ENCODE measurements at places on chromosomes 7 and 10.

GRCh38 chr7:135390829-135391228 lies 119.1 kb downstream of the CNOT4 start:
- DNase-seq: no peak

DNA sequence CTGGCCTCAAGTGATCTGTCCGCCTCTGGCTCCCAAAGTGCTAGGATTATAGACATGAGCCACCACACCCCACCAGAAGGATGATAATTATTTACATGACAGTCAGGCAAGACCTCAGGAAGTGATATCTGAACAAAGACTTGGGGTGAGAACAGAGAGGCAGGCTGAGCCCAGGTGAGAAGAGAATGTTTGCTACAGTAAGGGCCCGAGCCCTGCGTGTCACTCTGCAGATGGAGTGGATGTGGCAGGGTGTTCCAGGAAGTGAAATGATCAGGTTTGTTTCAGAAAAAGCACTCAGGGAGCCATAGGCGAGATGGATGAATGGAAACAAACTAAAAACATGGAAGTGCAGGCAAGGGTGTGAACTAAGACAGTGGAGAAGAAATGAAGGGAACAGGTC lies 22.2 kb downstream of the SFMBT2 start:
- no peak for DNase-seq

DNA sequence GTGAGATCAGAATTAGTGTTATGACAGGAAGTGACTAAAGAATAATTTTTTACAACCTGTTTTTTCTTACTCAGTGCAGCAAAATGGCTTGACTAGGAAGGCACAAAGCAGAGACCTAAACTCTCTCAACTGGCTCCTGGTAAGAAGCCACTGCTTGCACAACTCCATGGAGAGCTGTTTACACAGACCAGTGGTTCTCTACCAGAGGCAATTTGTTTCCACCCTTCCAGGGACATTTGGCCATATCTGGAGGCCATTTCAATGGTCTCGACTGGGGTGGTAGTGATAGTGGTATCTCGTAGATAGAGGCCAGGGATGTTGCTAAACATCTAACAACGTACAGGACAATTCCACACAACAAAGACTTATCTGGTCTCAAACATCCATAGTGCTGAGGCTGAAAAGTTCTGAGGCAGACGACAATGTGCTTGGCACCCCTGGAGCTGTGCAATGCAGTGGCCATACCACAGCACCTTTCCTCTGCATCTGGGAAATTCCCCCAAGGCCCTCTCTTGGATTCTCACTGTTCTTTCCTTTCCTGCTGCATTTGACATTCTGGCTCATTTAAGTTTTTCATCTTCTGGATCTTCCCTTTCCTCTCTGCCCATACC lies 105.4 kb upstream of the LAMB4 start:
- no peak for DNase-seq

GRCh38 chr10:60618861-60619260 lies 159.4 kb upstream of the CDK1 start:
- no peak for DNase-seq

DNA sequence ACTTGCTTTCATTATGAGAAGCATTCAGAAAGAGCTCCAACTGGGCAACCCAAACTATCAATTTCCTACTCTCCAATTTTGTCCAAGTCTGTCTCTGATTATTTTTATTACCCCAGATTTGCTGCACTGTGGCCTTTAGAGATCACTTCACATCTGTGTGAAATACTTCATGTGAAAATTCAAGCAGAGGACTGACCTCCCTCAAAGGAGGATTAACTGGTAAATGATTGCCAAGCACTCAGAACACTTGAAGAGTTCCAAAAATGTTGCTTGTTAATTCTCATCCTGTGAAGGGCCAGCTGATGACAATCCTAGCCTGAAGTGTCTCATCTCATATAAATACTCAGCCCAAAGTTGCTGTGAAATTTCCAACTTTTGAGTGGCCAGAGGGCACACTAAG lies 182.8 kb upstream of the DGKB start:
- DNase-seq: no peak

DNA sequence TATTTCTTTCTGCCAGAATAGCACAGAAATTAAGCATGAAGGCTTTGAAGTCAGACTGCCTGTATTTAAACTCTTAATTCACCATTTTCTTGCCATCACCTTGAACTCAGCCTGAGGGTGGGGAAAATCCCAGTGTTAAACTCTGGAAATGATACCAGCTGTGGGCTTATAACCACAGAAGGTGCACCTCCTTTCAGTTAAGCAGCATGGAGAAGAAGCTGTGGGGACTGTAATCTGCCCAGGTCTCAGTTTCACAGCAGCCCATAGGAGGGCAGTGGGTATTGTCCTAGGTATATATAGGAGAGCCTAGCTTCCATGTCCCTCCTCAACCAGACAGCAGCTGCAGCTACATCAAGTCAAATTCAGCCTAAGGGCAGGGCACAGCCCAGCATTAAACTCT lies 241.6 kb downstream of the HPSE2 start:
- DNase-seq: no peak

- no peak for DNase-seq
These were observed 72.8 kb downstream of the INSYN2A start for GRCh38 chr10:127123626-127124025.

GRCh38 chr7:92731335-92732063 lies 104.9 kb downstream of the CDK6 start:
- no peak for DNase-seq

DNA sequence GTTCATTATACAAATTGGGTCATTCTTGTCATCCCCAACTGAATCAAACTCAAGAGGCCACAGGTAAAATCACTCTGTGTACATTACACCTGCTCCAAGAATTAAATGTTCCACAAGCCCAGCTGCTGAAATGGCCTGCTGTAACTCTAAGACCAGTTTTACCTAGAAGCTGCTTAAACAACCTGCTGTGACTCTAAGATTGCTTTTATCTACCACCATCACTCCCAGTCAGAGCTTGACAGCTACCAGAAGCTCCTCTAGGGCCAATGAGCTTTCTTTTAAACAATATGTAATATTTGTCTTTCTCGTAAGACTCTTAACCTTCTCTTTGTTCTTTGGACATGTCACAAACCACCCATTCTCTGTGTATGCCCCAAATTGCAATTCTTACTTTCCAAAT lies 141.8 kb upstream of the LRGUK start:
- no peak for DNase-seq

DNA sequence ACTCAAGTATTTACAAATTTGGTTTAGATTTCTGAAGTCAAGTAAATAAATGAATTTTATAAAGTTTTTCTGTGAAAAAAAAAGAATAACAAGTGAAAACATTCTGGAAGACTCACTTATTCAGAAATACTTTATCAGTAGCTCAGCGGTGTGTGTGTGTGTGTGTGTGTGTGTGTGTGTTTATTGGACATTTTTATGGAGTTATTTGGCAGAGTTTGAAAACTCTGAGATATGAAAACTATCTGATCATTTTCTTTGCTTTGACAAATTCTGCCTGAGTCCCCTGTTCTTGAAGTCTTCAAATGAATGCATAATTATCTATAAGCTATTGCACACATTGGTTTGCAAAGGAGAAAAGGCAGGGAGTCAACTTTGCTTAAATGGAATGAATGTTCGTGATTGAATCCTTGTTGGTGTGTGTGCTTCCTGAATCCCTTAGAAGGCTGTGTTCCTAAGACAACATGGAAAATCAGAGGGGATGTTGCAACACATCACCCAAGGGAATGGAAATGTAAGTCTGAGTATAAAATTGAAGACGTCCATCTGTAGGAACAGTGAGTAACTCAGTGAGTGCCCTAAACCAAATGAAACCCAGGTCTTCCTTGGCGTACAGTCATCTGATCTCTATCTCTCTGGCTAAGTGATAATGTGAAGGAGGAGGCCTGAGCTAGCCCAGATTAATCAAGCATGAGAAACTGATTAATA lies 160.9 kb downstream of the REEP3 start:
- no peak for DNase-seq

DNA sequence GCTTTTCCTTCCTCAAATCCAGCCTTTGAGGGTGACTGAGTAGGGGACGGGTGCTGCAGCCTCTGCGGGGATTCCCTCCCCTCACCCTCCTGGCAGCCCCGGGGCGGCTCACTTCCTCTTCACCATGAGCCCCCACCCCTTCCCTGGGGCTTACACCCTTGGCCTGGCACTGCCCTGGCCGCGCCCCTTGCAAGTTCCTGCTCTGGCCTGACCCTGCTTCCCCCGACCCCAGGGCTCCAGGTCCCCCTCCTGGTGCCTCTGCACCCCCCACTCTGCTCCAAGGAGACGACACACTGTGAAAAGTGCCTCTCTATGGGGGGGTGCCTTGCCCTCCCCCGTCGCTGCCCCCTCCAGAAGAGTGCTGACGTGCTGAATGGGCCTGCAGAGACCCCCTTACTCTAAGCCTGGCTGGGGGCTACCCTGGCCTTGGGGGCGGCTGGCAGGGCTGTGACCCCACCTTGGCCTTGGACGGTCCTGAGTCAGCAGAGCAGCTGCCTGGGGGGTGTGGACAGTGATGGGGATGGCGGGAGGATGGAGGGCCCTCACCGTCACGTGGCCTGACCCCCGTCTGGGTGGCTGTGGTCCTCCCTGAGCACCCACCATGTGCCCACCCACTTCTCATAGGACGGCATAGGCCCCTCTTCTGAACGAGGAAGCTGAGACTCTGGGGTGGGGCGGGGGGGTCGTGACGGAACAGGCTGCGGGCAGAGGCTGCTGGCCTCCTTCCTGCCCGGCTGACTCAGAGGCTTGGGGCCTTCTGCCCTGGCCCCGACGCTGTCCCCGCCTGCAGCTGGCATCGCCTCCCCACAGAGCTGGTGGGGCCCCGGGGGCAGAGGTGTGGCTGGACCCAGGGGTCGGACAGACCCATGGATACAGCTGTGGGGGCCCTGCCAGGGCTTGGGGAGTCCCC lies 9.8 kb downstream of the LFNG start:
- peak; percentile 59 for DNase-seq

DNA sequence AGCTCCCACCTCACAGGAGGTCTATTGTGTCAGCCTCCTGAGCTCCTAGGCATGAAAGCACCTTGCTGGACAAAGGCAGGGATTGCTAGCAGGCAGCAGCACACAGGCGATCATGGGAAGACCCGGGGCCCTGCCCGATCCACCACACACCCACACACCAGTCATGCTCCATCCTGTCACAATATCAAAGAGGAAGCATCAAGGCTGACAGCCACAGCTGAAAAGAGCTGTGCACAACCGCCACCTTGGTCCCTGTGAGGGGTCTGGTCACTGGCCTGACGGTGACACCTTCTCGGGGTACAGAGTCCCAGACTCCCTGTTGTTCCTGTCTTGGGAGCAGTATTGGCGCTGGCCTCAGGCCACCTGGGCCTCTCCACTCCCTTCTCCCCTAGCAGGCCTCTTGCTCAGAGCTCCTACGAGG lies 89.7 kb upstream of the RET start:
- no peak for DNase-seq

GRCh38 chr10:96588060-96588554 lies 1.3 kb upstream of the TM9SF3 start:
- DNase-seq: no peak

GRCh38 chr7:99313204-99313573 lies 12.5 kb upstream of the ARPC1A start:
- DNase-seq: no peak

- no peak for DNase-seq
These were observed 39.9 kb downstream of the PWWP2B start for GRCh38 chr10:132436861-132437410.

DNA sequence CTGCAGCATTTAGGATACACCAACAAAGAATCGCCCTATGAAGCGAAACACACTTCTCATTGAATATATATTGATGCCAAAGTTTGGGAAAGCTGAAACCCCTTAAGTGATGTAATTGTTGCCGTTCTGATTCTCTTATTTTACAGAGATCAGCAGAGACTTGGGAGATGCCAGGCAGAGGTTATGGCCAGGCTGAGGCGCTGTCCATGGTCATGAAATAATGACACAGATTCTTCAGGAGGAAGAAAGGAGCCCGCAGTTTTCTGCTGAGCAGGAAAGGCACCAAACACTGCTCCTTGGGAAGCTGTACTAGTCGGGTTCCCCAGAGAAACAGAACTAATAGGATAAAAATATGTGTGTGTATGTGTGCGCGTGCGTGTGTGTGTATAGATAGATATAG lies 566.0 kb downstream of the CALN1 start:
- DNase-seq: no peak

GRCh38 chr10:115801992-115802391 lies 471.0 kb downstream of the GFRA1 start:
- no peak for DNase-seq

GRCh38 chr7:99325001-99325493 lies 651 bp upstream of the ARPC1A start:
- DNase-seq: no peak

DNA sequence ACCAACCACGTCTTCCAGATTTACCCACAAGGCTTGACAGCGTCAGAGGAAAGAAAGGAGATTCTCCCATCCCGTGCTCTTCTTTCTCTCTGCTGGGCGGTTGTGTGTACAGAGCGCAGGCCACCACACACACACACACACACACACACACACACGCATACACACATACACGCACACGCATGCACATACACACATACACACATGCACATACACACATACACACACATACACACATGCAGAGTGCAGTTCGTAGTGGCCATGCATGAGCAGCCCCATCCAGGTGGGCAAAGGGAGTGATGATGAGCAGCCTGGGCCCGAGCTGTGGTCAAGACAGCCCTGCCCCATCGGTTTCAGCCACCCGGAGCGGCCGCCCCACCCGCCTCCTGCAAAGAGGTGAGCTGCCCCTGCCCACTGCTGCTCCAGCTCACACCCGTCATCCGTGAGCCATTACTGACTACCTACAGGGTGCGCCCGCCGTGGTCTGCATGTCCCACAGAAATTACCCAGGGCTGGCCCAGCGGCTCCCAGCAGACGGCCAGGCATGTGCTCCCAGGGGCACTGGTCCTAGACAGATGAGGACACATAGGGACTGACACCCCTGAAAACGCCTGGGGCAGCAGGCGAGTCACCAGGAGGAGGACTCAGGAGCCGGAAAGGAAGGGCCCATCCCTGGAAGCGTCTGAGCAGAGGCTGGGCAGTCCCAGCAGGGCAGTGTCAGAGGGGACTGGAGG lies 69.6 kb downstream of the ASB13 start:
- no peak for DNase-seq

GRCh38 chr10:133194151-133194550 lies 34.1 kb downstream of the KNDC1 start:
- DNase-seq: no peak

DNA sequence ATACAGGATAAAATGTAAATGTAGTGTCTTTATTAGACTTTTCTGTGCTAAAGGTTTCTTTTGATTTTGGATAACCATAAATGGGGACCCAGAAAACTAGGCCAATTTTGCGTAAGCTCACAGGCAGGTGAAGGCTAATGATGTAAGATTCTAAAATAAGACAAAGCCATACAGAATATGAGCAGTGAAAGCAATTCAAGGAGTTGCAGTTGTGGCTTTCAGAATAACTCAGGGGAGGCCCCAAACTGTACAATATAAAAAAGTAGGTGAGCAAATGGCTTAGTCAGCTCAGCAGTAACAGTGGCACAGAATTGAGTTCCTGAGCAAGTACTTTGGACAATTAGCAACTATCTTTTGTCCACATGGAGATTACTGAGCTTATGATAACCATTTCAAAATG lies 81.7 kb upstream of the NRP1 start:
- DNase-seq: no peak

DNA sequence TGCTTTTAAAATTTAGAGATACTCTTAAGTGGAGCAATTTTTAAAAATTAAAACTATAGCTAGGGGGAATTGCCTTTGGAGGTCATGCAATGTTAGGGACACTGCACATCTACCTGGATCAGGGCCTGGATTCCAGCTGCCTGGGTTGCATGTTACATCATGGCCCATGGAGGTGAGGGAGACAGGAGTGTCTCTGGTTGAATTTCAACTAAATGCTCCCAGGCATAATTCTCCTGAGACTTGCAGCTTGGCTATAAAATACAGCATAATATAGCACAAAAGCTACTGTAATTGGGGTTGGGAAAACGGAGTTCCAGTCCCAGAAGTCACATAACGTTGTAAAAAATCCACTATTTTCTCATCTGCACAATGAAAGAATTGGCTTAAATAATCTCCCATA lies 782.5 kb downstream of the LRMDA start:
- DNase-seq: no peak

Data from hypothalamus (tissue), 51 donors.